ENCODE measurements at places on chromosomes 7 and 10. TPM values are rescaled to one million over a fixed set of nuclear protein-coding genes. Genes with fewer than 3 reads are reported as not detected.

- DNase-seq = peak; percentile 56
These were observed 880.6 kb downstream of the LRMDA start for GRCh38 chr10:76311752-76312636.

Gene NEUROG3
- total RNA-seq = 0.14 TPM

DNA sequence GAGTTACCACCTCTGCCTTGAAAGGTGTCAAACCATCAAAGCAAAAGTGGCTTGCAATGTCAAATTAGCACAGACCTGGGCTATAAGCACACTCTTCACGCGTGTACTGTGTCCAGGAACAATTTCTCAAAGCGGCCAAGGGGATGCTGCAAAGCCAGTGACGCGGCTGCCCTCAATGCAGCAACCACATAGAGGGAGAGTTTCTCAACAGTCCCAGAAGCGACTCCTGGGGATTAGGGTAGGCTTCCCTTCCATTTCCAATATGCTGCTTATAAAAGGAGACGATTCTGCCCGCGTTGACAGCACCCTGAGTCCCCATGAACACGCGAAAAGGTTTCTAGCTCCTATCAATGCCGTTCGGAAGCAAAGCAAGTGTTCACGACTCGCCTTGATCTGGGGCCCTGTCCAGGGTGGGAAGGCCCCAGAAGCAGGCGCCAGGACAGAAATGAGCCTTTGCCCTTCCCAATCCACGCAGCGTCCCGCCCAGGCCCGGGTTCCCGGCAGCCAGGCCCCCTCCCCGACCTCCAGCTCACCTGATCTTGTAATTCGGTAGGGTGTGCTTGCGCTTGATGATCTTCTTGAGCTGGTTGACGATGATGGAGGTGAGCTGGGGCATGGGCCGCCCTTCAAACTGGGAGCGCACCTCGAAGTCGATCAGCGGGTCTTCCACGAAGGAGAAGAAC, 1.3 kb downstream of the PDZD8 start:
- peak; percentile 24 for DNase-seq

DNA sequence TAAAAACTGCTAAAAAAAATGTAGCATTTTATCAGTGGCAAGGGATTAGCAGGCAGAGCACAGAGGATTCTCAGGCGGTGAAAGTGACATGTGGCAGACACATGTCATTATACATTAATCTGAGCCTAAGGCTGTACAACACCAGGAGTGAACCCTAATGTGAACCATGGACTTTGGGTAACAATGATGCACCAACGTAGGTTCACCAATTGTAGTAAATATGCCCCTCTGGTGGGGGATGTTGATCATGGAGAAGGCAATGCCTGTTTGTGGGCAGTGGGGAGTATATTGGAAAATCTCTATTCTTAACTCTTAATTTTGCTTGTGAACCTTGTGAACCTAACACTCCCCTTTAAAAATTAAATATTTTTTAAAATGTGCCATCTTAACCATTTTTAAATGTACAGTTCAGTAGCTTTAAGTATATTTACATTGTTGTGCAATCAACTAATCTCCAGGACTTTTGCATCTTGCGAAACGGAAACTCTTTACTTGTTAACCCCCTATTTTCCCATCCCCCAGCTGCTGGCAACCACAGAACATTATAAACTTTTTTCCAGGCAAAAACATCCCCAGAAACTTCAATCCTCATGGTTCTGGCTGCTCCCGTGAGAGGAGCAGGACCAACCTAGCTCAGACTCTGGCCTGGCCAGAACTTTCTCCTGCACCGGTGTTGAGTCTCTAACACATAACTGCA, 29.9 kb downstream of the LRRC20 start:
- DNase-seq = no peak

GRCh38 chr7:41816111-41816510, 113.2 kb upstream of the INHBA start:
- DNase-seq = no peak

GRCh38 chr10:109963439-109963838, 40.1 kb upstream of the XPNPEP1 start:
- DNase-seq = no peak

Gene JCAD
- 5.2 TPM for total RNA-seq

Gene SLC26A4
- 0.19 TPM for total RNA-seq

GRCh38 chr10:71045204-71045809, 156.9 kb upstream of the PCBD1 start:
- DNase-seq = no peak

All from H4 (cell line).